ENCODE measurements at places on chromosomes 5 and 9.

GRCh38 chr5:98768960-98769209 lies 4.6 kb upstream of the RGMB start:
- no peak for DNase-seq

GRCh38 chr5:348726-349125 lies 27.2 kb downstream of the AHRR start:
- no peak for DNase-seq

DNA sequence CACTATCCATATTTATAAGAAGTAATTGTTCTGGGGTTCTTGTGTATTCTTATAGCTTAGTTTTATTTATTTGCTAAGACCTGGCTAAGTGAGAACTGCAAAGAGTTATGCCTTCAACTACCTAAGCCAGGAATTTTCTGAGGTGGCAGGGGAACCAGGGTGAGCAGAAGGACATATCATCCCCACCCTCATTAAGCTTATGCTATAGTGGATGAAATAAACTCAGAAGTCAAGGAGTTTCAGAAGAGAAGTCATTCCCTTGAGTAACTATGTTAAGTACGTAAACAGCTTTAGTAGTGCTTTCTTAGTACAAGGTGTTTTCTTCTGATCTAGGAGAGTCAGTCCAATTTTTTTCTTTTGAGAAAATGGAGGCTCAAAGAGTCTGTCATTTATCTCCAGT lies 41.7 kb downstream of the STK32A start:
- DNase-seq, result no peak

DNA sequence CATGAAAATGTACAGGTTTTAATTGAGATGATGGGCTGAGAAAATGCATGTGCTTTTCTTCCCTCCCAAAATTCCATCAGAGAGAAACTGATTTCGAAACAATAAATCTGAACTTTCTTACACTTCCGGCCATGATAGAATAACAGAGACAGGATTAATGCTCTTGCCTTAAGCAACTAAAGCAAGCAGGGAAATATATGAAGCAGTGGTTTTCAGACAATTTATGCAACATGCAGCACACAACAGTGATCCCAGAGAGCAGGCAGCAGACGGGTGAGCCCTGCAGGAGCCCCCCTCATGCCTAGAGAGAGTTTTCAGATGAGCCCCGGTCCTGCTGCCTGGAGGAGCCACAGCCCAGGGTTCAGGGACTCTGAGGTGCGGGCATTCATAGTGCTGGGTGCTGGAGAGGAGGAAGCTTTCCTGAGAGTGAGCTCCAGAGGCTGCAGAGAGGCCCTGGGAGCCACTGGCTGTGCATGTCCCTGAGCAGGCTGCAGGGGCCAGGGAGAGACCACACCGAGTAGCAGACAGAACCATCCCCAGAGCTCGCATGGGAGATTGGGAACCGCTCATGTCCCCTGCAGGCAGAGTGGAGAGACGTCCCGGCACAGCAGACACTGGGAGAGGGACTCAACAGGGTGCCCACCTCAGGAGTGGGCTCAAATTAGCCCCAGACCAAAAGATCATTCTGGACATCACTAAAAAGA lies 143.5 kb downstream of the OLFM1 start:
- DNase-seq, result no peak

GRCh38 chr9:127219520-127219919 lies 45.1 kb upstream of the GARNL3 start:
- no peak for DNase-seq

DNA sequence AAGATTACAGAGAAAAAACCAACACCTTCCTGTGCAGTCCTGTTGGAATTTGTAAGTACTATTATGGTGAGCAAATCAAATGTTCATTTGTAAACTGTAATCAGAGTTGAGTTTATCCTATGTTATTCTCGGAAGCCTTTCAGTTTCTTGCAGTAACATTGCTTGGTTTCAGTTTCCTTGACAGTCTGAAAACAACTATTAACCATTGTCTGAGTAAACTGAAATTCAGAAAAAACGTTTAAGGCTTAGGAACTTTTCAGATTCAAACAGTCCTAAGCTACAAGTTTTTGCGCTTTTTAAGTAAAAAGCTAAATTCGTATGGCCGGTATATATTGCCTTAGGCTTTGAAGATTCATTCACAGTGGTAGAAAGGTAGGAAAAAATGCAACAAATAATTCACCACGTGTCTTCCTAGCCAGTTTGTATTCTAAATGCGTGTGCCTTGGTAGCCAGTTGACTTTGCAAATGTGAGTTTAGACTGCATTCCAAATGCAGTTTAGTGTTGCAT lies 2.5 kb downstream of the GPBP1 start:
- peak; percentile 10 for DNase-seq

Measured in NCI-H526 treated with DMSO at 0.1 percent for 48 hours (cell line).